CD4-positive, alpha-beta T cell treated with Interleukin-6 for 4 hours (primary cell): ENCODE measurements at places on chromosomes 3 and 15.
A peak's percentile ranks its signal among the peaks of the same experiment; 100 is the strongest.

DNA sequence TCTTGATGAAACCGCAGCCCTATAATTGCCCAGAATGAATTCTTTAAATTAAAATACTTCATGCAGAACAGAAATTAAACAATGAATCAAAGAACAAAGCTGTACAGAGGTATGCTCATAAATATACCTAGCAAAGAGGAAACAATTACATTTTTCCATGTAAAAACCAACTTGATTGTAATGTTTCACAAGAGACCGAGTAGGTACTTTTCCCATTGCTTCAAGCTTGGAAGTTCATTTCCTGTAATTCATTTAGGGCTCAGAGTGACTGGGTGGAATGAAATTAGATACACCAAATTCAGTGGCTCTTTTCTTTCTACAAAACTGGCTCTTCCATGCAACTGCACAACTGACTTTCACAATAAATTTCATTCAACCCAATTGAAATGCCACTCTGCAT lies 51.4 kb downstream of the FHIT start:
- no peak for DNase-seq

- DNase-seq = no peak
Measured at GRCh38 chr3:72836923-72837322, 11.3 kb downstream of the SHQ1 start.

- no peak for DNase-seq
Measured at GRCh38 chr3:38608961-38609360, 40.5 kb downstream of the SCN5A start.

- no peak for DNase-seq
Measured at GRCh38 chr15:87827131-87827530, 429.4 kb downstream of the NTRK3 start.

- DNase-seq = no peak
Measured at GRCh38 chr3:81451611-81452010, 309.8 kb downstream of the GBE1 start.

- no peak for DNase-seq
Measured at GRCh38 chr3:130693314-130693713, 53.3 kb downstream of the PIK3R4 start.

DNA sequence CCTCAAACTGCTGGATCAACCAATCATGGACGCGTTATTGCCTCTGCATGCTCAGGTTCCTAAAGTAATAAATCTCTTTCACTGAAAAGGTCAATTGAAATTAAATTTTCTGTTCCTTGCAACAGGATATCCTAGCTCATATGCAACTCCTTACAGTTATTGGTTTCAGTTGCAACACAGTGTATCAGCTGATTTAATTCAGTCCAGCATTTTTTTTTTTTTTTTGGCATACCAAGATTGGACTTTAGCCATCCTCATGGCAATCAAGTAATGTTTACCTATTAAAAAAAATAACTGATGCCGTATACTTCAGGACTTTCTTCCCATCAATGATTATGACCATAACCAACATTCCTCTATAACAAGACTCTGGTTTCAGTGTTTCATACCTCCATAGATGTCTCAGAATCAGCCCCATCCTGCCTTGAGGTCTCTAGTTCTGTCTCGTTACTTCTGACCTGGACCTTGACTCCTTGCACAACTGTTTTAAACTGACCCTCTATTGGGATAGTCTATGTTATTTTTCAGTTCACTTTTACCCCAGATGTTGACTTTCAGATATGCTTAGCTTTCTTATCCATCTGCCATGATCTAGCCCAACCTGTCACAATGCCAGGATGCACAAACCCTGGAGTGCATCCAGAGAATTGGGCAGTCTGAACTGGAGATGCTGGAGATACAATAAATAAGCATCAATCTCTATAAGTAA lies 265.0 kb upstream of the GADL1 start:
- DNase-seq = no peak

GRCh38 chr15:99440551-99441443 lies 125.0 kb upstream of the MEF2A start:
- DNase-seq = no peak

DNA sequence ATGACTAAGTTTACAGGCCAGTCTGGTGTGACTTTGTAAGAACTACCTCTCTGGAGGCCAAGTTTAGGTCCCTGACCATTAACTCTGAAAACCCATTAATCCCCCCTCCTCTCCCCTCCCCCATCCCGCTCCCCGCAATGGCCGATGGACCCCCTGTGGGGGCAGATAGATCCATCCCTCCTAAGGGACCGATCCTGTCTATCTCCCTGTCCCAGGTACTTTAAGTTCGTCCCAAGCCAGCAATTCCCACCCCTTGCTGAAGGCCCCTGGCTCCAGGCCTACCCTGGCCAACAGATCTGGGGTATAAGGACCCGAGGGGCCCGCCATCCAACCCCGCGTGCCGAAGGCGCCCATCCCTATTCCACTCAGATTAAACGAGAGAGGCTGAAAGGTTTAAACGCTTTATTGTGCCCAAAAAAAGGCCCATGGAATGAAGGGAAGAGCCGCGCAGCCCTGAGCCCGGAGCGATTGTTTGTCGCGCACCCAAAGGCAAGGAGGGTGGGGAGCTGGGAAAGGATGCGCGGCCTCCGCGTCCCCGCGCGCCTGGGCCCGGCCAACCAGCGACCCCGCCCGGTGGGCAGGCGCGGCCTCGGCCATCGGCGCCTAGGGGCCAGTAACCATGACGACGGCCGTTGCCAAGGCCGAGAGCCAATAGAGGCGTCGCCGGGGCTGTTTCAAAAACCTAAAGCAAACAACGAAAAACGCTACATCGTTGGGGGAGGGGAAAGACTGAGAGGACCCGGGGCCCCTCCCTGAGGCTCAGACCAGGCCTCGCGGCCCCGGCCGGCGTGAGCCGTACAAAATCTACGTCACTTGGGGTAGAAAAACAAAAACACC lies 35.9 kb downstream of the HMCES start:
- peak; percentile 64 for DNase-seq

DNA sequence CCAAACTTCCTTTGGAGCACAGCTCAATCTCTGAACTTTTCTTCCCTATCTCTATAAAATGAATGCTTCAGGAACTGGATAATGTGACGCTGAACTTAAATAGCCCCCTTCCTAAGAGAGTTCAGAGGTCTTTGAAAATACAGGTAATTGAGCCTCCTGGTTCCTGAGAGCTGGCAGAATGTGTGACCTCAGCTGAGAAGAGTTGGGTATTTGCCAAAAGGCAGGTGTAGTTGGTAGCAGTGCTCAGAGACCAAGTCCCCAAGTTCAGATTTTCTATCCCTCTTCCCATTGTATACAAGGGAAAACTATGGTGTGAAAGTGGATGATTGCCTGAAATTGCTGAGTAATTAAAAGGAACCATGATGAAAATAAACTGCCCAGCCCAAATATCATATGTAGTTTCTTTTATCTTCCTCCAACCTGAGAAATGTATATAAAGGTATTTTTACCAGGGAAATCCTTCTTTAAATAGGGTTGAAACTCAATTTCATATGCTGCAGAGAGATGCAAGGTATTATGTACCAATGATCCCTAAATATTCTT lies 154.6 kb upstream of the ICE2 start:
- DNase-seq = no peak

DNA sequence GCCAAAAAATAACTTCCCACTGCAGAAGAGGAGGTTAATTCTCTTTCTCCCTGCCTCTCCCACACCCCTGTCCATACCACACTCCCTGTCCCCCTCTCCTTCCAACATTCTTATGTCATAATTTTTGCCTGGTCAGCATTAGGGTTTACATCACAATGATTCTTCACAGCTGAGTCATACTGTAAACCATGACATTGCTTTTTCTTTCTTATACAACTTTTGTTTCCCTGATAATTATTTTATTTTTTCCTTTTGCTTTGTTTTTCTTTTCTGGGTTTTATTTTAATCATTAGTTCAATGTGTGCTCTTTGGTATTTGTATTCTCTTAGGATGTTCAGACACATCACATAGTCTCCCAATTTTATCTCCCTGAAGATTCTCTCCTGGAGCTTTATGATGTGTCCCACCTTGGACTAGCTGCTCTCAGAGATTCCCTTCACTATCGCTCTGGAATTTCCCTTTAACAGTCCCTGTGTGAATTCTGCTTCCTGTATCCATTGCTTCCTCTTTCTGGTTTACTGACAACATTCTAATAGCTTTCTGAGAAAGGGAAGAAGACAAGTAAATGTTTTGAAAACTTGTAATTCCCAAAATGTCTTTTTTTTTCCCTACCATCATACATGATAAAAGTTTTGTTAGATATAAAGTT lies 70.7 kb downstream of the SOX2 start:
- no peak for DNase-seq
